Glomerular endothelial cell (primary cell): ENCODE measurements at places on chromosomes 6 and 20.

DNA sequence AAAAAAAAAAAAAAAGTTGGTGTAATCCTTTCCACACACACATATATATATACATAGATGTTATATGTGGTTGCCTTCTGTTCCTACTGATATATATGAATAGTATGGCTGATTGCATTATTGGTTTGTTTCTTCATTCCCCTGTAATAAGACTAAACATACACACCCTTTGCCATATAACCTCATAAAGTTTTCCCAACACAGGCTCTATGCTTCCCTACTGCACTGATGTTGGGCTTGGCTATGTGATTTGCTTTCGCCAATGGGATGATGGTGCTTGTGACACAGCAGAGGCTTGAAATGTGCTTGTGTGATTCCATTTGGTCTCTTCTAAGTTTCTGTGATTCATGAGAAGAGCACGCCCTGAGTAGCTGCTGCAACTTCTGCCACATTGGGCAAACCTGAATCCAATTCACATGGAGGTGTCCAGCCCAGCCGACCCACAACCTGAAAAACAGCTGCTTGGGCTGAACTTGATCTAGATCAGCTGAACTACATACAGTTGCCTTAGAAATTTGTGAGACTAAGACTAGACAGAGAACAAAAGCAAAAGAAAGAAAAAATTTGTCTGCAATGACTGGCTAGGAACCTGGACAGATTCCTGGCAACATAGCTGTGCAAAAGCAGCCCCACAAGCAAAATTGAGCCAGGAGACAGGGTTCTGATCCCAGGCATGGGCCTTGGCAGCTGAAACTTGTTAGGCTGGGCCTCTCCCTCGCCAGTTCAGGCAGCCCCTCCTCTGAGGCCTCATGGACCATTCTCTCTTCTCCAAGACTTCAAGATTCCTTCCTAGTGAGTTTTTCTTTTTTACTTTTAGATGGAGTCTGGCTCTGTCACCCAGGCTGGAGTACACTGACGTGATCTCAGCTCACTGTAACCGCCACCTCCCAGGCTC, 13.4 kb upstream of the TBC1D20 start:
- DNase-seq = no peak

- no peak for DNase-seq
These were observed 60.6 kb downstream of the SSR1 start for GRCh38 chr6:7252390-7252789.

DNA sequence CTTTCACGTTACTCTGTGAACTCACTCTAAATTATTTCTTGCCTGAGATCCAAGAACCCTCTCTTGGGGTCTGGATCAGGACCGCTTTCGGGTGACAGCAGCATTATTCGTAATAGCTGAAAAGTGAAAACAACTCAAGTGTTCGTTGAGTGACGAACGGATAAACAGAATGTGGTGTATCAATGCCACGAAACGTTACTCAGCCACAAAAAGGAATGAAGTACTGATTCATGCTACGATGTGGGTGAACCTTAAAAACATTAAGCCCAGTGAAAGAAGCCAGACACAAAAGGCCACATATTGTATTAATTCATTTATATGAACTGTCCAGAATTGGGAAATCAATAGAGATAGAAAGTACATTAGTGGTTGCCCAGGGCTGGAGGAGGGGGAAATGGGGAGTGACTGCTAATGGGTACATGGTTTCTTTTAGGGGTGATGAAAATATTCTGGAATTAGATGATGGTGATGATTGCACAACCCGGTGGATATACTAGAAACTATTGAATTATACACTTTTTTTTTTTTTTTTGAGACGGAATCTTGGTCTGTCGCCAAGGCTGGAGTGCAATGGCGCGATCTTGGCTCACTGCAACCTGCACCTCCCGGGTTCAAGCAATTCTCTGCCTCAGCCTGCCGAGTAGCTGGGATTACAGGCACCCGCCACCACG, 8.4 kb downstream of the PTGIS start:
- no peak for DNase-seq

DNA sequence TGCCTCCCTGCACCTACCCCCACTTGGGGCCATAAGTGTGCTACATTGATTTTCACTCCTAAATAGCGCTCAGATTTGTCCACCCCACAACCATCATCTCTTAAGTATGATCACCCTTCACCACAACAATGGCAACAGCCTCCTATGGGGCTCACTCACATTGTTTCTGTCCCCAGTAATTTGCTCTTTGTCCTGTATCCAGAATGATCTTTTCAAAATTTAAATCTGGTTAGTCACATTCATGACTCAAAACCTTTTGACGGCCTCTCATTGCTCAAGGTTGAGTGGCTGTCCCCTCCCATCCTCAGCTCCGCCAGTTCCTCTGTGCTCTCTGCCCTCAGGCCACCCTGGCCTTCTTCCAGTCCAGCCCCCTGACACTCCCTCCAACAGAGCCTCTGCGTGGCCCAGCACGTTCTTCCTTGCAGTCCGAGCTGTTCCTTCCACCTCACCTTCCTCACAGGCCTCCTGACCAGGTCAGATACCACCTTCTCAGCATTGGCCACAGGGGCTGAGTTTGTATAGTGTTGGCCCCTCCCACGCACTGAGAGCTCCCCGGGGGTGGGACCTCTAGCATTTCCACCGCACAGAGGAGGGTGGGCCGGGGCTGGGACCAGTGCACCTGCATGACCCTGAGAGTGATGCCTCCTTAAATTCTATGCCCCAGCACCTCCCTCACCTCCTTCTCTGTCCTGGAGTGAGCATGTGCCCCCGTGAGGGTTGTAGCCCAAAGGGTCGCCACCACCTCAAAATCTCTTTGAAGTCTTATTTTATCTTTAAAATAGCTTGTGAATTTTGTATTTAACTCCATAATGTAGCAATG, 2.4 kb upstream of the PPP1R3G start:
- no peak for DNase-seq

DNA sequence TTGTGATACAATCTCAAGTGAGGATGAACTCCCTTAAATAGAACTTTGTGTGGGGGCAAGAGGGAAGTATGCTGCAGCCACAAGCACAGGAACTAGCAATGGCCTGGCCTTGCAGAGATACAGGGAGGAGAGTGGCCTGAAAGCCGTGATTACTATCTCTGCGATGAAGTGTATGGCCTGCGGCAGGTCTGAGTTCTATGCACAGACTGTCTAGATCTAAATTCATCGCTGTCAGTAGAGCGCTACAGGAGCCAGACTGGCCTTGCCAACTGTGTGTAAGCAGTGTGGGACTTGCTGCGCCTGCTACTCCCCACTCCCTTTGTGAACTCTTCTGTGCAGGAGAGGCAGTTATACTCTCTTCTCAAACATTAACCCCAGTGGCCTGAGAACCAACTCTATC, 997.0 kb downstream of the GRIK2 start:
- no peak for DNase-seq

DNA sequence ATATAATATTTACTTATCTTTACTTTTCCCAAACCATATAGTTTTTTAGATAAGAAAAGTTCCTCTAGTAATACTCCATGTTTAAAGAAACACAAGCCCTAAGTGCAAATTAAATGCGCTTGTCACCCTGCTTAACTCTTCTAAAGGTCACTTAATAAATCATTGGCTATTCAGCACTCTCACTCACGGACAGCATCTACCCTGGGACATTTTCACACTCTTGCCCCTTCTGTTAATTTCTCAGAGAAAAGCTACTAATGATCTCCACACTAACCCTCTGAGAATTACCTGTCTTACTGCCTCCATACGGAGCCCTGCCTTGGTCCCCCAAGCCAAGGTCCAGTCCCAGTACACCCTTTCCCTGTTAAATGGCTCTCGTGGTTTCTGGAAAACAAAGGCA, 102.2 kb downstream of the NRN1 start:
- no peak for DNase-seq

DNA sequence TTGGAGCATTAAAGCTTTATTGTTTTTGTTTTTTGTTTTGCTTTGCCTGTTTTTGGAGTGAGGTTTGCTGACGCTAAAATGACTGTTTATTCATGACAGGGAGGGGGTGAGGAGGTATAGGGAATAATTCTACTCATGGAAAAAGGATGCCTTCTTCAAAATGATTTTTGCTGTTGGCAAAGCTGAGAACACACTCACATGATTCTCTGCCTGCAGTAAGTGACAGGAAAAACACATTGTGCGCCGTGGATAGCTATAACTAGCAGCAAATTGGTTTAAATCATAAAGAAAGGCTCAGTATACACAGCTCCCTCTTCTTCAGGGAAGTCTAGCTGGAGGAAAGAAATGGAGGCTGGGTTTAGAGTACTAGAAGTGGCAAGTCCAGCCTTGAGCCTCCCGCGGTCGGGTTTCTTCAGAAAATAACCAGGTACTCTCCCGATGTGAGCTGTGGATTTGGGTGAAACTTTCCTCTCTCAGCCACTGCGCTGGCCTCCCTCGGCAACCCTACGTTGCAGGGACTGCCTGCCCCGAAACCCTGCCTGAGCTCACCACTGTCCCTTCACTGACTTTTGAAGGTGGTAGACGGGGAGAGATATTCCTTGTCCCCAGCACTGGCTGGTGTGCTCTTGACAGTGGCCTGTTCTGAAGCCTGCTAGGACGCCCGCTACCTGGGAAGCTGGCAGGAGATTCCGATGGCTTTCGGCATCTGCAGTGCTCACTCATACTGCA, 278.2 kb downstream of the NRN1 start:
- no peak for DNase-seq

DNA sequence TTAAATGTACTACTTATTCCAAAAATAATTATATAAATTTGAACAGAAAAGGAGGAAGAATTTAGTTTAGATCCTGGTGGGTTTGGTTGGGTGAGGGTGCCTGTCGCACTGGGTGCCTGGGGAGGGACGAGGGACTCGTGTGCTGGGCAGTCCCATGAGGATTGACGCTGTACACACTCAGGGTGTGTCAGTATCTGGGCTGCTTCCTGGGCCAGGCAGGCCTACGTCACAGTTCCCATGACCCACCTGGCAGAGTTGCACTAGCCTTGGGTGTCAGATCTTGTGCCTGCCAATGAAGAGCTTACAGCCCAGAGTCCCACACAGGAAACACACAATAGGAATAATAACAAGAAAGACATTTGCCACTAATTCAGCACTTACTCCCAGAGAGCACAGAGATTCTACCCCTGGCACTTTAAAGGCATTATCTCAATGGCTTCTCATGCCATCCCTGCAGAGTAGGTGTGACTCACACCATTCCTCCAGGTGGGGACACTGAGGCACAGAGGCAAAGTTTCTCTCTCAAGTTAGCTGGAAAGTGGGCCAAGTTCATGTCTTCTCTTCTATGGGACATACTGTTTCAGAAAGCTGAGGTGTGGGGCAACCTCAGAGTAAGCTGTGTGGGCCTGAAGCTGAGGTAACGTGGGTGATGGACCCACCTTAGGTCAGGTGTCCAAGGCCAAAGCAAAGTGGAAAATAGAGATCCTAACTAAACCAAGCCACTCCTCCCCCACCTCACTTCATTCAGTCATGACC, 1.3 kb upstream of the SDCBP2 start:
- no peak for DNase-seq

DNA sequence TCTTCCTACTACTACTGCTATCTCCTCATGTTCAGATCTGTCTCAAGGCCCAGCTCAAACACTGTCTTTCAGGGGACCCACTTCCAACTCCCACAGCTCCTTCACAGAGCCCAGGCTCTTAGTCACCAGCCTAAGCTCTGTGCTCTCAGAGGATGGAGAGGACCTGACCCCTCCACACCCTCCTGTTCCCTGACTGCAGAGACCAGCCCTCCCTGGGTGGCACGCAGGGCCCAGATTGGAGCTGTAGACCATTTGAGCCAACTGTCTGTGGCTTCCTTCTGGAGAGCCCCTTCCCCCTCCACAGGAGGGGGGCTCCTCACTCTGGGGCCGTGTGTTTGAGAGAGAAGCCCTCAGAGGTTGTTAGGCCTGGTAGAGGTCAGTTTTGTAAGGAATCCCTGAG, 9.8 kb downstream of the SNPH start:
- DNase-seq = no peak

- DNase-seq = no peak
These were observed 187.5 kb downstream of the EDN1 start for GRCh38 chr6:12477616-12478015.

DNA sequence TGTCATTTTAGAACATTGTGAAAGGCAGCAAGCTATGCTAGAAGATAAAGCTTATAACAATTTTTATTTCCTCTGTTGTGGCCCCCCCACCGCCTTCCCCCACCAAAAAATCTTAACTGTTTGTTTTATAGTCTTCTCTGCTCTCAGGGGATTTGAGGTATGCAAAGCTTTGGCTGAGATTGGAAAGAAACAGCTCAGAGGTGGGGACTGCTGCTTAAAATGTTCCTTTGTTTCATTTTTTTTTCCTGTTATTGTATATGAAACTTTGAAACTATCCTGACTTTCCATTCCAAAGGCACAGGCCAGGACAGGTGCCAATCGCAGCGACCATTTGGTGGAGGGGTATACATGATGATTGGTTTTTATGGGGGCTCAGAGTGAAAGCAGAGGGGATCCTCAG, 114.7 kb upstream of the PHACTR1 start:
- DNase-seq = no peak

GRCh38 chr6:13280254-13280653, 48.1 kb downstream of the TBC1D7 start:
- no peak for DNase-seq

- DNase-seq = no peak
These were observed 14.4 kb downstream of the SRPK1 start for GRCh38 chr6:35906499-35906846.

GRCh38 chr6:85114581-85114935, 335.3 kb upstream of the NT5E start:
- no peak for DNase-seq

DNA sequence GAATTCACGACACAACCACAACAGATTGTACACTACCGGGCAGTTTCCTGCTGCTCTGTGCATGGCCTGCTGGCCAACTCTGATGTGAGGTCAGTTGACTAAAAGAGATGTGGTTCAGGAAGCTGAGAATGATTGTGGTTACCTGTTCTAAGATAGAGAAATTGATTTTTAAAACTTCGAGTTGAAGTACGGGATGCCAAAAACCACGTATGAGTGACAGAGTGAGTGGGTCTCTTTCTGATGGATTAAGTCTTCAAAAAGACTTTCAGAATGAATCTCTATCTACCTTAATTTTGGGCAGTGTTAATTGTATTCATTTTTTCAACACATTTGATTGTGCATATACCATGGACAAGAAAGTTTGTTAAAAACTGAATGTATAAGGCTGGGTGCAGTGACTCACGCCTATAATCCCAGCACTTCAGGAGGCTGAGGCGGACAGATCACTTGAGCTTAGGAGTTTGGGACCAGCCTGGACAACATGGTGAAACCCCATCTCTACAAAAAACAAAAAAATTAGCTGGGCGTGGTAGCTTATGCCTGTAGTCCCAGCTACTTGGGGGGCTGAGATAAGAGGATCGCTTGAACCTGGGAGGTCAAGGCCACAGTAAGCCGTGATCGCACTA, 121.2 kb downstream of the SGK1 start:
- no peak for DNase-seq
